Pons (tissue), 1 donor: ENCODE measurements at places on chromosomes 7 and 10.

DNA sequence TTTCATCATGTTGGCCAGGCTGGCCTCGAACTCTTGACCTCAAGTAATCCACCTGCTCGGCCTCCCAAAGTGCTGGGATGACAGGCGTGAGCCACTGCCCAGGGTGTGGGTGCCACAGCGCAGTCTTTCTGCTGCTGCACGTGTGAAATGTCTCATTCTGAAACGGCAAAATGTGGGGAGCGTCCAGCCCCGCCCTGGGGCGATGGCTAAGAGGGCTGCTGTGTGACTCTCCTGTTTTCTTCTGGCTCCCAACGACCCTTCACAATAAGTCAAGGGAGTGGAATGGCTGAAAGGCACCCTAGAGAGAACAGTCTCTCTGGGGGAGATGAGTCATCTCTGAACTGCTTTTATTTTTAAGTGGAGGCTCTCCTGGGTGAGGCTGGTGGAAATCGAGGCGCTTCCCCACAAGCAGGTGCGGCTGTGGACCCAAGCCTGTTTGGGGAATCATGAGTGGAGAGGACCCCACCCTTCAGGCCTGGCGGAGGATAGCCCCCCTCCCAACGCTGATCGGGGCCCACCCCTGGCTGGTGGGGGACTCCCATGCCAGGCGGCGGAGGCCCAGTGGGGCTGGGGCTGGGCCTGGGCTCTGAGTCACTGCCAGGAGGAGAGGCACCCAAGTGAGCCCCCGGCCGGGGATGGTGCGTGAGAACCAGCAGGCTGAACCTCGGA, 18.0 kb downstream of the ADAP1 start:
- DNase-seq: no peak

- DNase-seq: no peak
Observed at GRCh38 chr7:7897509-7897908, 71.1 kb upstream of the GLCCI1 start.

DNA sequence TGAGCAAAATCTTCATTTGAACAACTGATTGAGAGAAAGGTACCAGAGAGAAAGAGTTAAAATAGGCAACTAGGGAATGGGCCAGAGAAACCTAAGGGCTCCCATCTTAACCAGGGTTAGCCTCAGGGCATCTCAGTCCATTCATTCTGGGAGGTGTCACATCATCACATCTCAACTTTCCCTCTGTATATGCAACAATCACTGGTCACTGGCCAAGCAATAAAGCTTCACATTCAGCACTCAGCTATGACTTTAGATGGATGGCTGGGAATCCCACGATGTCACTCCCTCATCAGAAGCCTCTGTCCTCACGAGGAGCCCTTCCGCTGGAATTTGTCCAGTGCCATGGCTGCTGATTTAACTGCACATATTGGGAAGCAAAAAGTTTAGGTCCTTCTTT, 172.1 kb upstream of the MGMT start:
- DNase-seq: no peak

- no peak for DNase-seq
Observed at GRCh38 chr7:102079140-102080018, 207.3 kb upstream of the SH2B2 start.

- no peak for DNase-seq
Observed at GRCh38 chr7:112036071-112036470, 170.1 kb downstream of the DOCK4 start.

- no peak for DNase-seq
Observed at GRCh38 chr10:128151031-128151430, 24.8 kb upstream of the MKI67 start.

GRCh38 chr10:132847416-132847777, 61.5 kb upstream of the NKX6-2 start:
- DNase-seq: no peak

DNA sequence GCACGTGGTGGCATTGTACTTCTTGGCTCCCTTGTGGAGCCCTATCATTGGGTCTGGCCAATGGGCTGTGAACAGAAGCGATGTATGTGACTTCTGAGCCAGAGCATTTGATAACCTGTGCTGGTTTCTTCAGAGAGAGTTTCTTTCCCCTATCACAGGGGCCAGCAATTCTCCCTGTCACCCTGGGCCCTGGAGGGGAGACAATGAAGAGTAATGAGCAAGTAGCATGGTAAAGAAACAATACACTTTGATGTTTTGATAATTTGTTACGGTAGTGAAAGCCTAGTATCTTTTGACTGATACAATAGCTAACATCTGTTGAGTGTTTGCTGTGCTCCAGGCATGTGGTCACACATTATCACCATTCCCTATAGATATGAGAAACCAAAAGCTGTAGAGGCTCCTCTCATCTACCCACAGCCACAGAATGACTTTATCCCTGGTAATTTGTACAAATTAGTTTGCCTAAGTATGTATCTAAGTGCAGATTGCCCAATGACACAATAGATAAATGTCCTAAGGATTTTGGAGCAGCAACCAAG, 113.4 kb upstream of the SVIL start:
- DNase-seq: no peak

DNA sequence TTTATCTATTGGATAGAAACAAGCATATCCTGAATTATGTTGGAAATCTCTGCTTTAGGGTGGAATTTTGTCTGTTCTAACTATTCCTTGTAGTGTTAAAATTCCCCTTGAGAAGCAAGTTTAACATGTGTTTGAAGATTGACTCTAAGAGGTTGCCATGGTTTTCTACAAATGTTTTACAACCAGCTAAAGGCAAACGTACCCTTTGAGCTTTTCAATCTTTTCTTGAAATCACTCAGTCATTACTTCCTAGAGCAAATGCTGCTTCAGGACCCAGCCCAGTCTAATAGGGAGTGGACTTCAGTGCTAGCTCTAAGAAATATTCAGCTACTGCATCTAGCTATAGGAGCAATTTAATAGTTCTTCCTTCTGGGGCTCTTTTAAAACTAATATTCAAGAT, 118.8 kb upstream of the IFRD1 start:
- no peak for DNase-seq

GRCh38 chr7:29270594-29271318, 76.2 kb downstream of the CHN2 start:
- no peak for DNase-seq

- DNase-seq: no peak
Observed at GRCh38 chr10:48541144-48541795, 63.6 kb downstream of the ARHGAP22 start.

- no peak for DNase-seq
Observed at GRCh38 chr7:46080595-46081159, 159.6 kb upstream of the IGFBP3 start.
